ENCODE measurements at places on chromosomes 5 and 9. TPM values are rescaled to one million over a fixed set of nuclear protein-coding genes. Genes with fewer than 3 reads are reported as not detected.

DNA sequence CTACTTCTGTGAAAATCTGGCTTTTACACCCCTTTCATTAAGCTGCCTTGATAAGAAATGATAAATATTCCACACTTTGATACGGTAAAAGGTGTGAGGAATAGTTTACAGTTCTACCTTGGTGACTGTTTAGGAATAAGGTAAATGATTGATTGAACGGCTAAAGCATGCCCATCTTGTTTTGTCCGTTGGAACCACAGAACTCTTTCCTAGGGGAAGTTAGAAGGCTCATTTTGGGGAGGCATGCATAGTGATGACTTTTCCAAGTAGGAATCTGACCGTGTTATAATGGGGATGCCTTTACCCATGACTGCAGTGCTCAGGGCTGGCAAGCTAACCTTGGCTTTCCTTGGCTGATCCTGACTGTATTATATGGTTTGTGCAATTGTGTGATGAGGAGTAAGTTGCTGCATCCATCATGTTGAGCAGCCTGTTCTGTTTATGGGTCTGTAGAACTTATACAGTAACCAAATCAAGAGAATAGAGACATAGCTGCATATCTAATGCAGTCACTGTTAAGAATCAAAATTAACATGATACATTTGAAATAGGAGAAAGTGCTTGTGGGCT lies 24.5 kb downstream of the PCSK5 start:
- H3K4me1 ChIP-seq = no peaks in the 10 kb centered on the region
- H3K27me3 ChIP-seq = no peaks in the 10 kb centered on the region
- no peaks in the 10 kb centered on the region for H3K36me3 ChIP-seq
- H3K27ac ChIP-seq = no peak overlapping the region

DNA sequence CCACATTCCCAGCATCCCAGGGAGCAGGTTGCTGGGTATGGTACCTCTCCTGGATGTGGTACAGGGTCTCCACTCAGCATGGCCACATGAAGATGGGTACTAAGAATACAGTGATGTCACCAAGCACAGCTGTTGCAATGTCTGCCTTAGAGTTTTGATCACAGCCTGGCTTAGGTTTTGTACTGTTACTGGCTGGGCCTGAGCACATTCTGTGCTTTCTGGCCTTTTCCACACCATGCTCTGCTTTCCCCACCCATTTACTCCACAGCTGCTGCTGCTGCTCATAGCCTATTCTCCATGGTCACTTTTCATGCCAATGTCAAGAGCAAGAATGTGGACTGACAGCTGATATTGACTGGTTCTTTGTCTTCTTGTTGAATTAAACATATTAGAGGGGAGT lies 481.9 kb downstream of the ARHGEF28 start:
- no peaks in the 10 kb centered on the region for H3K36me3 ChIP-seq
- DNase-seq = no peak
- no peak overlapping the region for H3K27ac ChIP-seq

DNA sequence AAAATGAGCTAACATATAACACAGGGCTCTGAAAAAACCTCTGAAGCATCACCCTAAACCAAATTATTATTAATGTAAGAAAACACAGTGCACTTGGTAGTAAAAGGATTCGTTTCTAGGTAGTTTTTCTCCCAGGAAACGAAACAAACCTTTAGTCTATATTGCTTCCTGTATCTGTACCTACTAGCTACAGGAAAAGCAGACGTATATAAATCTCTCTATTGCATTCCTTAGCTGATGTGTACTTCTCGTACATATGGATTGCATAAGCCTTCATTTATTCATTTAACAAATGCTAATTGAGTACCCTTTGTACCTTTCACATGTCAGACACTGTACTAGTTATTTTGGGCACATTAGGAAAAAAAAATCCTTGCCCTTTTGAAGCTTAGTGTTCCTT lies 85.0 kb upstream of the RASA1 start:
- H3K27me3 ChIP-seq = no peaks in the 10 kb centered on the region
- no peaks in the 10 kb centered on the region for H3K36me3 ChIP-seq
- no peak overlapping the region for H3K4me3 ChIP-seq
- no peaks in the 10 kb centered on the region for H3K4me1 ChIP-seq
- H3K27ac ChIP-seq = no peak overlapping the region

GRCh38 chr9:92654481-92655301 lies 15.2 kb downstream of the IPPK start:
- DNase-seq = no peak
- no peaks in the 10 kb centered on the region for H3K27me3 ChIP-seq
- no peaks in the 10 kb centered on the region for H3K36me3 ChIP-seq

GRCh38 chr5:50699737-50700136 lies 33.3 kb downstream of the PARP8 start:
- H3K36me3 ChIP-seq = no peaks in the 10 kb centered on the region
- H3K4me1 ChIP-seq = no peaks in the 10 kb centered on the region
- no peak overlapping the region for H3K27ac ChIP-seq
- DNase-seq = no peak

DNA sequence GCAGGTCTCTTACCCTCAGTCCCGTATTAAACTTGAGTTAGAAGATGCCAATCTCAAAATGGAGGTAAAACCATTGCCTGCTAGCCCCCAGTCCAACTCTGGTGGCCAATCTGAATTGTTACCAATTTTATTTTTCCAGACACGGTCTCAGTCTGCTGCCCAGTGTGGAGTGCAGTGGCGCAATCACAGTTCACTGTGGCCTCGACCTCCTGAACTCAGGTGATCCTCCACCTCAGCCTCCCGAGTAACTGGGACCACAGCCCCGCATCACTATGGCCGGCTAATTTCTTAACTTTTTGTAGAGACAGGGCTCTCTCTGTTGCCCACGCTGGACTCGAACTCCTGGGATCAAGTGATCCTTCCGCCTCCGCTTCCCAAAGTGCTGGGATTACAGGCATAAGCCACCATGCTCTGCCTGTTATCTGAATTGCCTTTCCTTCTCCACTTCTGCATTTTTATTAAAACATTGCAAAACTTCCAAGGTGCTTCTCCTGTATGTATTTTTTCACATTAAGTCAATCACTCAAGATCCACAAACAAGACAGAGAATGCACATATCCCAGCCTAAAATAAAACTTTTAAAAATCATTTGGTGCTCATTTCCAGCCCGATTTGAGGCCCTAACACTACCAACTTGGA lies 2.3 kb downstream of the FANCC start:
- H3K27me3 ChIP-seq = no peaks in the 10 kb centered on the region
- DNase-seq = no peak
- no peaks in the 10 kb centered on the region for H3K4me1 ChIP-seq
- no peak overlapping the region for H3K27ac ChIP-seq

DNA sequence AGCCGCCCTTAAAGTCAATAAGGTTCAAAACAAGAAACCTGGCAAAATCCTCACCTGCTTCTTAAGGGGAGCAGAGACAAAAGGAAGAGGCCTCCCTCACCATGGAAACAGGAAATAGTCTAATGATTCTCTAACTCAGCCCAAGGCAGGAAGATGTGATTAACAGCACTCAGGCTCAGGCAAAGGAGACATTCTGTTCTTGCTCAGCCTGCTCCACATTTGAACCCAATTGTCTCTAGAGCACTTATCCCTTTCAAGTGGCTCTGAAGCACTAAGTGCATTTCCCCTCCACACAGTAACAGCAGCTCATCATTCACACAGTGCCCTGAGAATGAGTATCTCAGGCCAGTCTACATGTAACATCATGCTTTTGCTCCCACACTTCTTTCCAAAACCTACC lies 72.3 kb downstream of the NIPSNAP3B start:
- no peaks in the 10 kb centered on the region for H3K27me3 ChIP-seq
- H3K4me3 ChIP-seq = no peak overlapping the region
- DNase-seq = no peak
- H3K27ac ChIP-seq = no peak overlapping the region

DNA sequence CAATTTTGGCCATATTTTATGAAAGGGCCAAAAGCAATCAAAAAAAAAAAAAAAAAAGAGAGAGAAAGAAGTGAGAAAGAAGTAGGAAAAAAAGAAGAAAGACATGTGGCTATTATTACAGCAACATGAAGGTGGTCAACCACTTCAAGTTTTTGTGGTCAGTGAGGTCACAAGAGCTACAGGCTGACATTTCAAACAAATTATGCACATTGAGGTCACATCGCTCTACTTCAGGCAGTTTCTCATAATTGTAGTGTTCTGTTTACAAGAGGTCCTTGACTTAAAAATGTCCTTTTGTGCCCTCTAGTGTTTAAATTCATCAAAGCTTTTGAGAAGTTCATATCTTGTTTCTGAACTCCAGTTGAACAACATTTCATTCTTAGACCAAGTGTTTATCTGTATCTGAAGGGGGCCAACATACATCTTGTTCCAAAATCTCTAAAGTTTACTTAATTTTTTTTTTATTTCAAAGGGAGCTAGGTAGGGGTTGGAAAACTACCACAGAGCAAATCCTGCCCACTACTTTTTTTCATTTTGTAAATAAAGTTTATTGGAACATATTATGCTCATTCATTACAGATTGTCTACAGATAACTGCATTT lies 513.1 kb downstream of the PDE4D start:
- H3K4me3 ChIP-seq = no peak overlapping the region
- no peaks in the 10 kb centered on the region for H3K27me3 ChIP-seq
- DNase-seq = no peak
- no peaks in the 10 kb centered on the region for H3K36me3 ChIP-seq

- no peak overlapping the region for H3K4me3 ChIP-seq
- H3K4me1 ChIP-seq = no peaks in the 10 kb centered on the region
- H3K36me3 ChIP-seq = no peaks in the 10 kb centered on the region
- H3K27ac ChIP-seq = no peak overlapping the region
- no peaks in the 10 kb centered on the region for H3K27me3 ChIP-seq
Measured at GRCh38 chr5:131495536-131496399, 139.3 kb downstream of the RAPGEF6 start.

- H3K27ac ChIP-seq = no peak overlapping the region
- H3K36me3 ChIP-seq = no peaks in the 10 kb centered on the region
- no peak overlapping the region for H3K4me3 ChIP-seq
- no peak for DNase-seq
- H3K4me1 ChIP-seq = no peaks in the 10 kb centered on the region
- H3K27me3 ChIP-seq = no peaks in the 10 kb centered on the region
Measured at GRCh38 chr9:1876891-1877496, 138.2 kb upstream of the SMARCA2 start.

DNA sequence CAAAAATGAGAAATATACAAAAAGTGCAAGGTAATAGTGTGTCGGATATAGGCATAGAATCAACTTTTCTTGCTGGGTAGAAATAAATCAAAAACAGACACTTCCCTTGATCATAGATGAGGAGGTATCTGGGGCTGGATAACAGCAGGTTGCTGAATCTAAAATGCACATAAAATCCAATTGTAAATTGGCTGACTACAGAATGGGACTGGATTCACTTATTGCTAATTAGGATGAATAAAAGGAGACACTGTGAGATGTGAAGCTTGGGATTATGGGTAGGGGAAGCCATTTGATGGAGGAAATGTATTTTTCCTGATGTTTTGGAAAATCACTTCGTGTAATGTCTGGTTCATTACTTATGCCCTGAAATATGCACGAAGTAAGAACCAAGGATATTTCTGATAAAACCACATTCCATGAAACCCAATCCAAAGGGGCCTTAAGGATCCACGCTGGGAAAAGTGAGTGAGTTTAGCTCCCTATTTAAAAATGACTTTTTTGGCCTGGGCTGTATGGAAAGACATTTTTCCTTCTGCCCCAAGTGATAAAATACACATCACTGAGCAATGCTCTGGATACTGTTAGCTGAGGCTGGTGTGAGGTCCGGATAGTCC lies 136.1 kb downstream of the MARCHF11 start:
- H3K4me3 ChIP-seq = no peak overlapping the region
- no peaks in the 10 kb centered on the region for H3K4me1 ChIP-seq
- H3K36me3 ChIP-seq = no peaks in the 10 kb centered on the region
- DNase-seq = no peak

- no peak overlapping the region for H3K4me3 ChIP-seq
- H3K27ac ChIP-seq = no peak overlapping the region
- H3K27me3 ChIP-seq = no peaks in the 10 kb centered on the region
- H3K36me3 ChIP-seq = no peaks in the 10 kb centered on the region
- DNase-seq = no peak
- H3K4me1 ChIP-seq = no peaks in the 10 kb centered on the region
Measured at GRCh38 chr5:154369682-154370081, 76.1 kb upstream of the SAP30L start.

The TMEFF1 gene
- total RNA-seq = 0.66 TPM

The DDX4 gene
- total RNA-seq = not detected

The CMBL gene
- 36.6 TPM for total RNA-seq

The ENHO gene
- total RNA-seq = 0.22 TPM

The F12 gene
- 4.2 TPM for total RNA-seq
